ENCODE measurements at places on chromosomes 2 and 18. TPM values are rescaled to one million over a fixed set of nuclear protein-coding genes. Genes with fewer than 3 reads are reported as not detected.

- H3K4me3 ChIP-seq, result no peak overlapping the region
- no peaks in the 10 kb centered on the region for H3K4me1 ChIP-seq
- peaks cover 82% of the 10 kb centered on the region for H3K36me3 ChIP-seq
- H3K27ac ChIP-seq, result no peak overlapping the region
These were observed 19.6 kb downstream of the USP39 start for GRCh38 chr2:85635636-85636035.

- no peaks in the 10 kb centered on the region for H3K36me3 ChIP-seq
- no peak overlapping the region for H3K27ac ChIP-seq
These were observed 15.1 kb downstream of the SPTBN1 start for GRCh38 chr2:54471221-54471711.

DNA sequence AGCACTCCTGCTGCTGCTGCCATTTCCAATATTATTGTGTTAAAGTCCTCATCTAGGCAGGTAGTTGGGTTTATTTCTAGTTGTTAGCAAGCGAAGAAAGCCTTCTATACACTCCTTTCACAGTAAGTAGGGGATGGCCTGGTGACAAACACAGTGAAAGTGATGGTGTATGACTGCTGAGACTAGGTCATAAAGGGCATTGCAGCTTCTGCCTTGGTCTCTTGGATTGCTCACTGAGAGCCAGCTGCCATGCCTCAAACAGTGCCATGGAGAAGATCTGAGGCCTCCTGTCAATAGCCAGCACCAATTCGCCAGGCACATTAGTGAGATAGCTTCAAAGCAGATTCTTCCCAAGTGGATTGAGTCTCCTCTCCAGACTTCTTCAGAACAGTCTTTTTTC lies 27.6 kb upstream of the MSTN start:
- H3K36me3 ChIP-seq, result no peaks in the 10 kb centered on the region
- no peaks in the 10 kb centered on the region for H3K27me3 ChIP-seq
- no peaks in the 10 kb centered on the region for H3K4me1 ChIP-seq
- no peak overlapping the region for H3K27ac ChIP-seq
- DNase-seq, result no peak

Gene TFCP2L1
- polyA plus RNA-seq, result not detected

DNA sequence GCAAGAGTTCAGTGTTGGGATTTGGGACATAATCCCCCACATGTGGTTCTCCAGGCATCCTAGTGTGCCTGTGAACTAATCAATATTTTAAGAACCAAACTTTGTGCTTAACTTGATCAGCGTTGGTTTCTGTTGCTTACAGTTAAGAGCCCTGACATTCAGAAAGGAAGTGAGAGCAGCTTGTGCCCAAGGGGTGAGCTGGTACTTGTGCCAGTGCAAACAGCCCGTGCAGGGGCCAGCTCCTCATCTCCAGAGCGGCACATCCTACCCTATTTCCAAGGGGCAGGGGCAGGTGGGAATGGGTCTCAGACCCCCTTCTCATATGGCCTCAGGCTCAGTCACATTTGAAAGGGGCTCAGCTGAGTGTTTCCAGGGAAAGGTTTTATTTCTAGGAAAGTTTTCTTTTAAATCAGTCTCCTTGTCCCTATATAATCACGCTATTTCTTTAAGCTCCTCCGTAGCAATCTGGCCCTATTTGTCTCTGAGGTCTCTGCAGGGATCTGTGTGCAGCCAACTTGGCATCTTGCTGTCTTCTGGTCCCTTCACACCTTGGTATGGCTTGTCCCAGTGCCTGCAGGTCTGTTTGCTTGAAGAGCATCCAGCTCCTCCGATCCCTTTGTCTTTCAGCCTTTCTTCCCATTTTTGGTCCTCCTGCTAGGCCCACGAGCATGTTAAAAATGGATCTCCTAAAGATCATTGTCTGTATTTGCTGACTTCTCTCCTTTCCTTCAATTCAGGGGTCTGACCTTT lies 358.9 kb downstream of the HRH4 start:
- no peaks in the 10 kb centered on the region for H3K4me1 ChIP-seq
- no peak for DNase-seq
- no peak overlapping the region for H3K4me3 ChIP-seq
- H3K27ac ChIP-seq, result no peak overlapping the region

Gene REG3G
- not detected for polyA plus RNA-seq

DNA sequence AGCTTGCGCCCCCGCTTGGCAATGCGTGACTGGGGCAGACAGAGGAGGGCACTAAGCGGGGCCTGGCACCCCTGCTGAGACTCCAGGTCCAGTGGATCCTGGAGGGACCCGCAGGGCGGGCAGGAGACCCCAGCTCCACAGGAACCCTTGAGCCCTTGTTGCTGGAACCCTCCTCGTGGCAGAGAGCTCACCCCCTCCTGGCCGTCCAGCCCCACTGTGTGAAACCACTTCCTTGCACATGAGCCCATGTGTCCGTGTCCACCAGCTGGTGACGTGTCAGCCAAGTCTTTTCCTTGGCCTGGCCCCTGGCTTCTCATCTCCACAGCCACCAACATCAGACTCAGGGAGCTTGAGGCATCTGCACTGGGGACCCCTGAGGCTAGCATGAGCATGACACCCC lies 38.0 kb downstream of the BIN1 start:
- H3K27ac ChIP-seq, result no peak overlapping the region
- peaks cover 16% of the 10 kb centered on the region for H3K4me1 ChIP-seq
- DNase-seq, result no peak
- H3K36me3 ChIP-seq, result peaks cover 60% of the 10 kb centered on the region
- no peaks in the 10 kb centered on the region for H3K27me3 ChIP-seq
- H3K4me3 ChIP-seq, result no peak overlapping the region

GRCh38 chr2:231549446-231550239 lies 19.4 kb upstream of the NMUR1 start:
- H3K27ac ChIP-seq, result no peak overlapping the region
- no peaks in the 10 kb centered on the region for H3K36me3 ChIP-seq
- H3K4me1 ChIP-seq, result peaks cover 22% of the 10 kb centered on the region
- DNase-seq, result no peak

GRCh38 chr2:195722075-195722474 lies 65.0 kb downstream of the SLC39A10 start:
- H3K27ac ChIP-seq, result no peak overlapping the region
- H3K36me3 ChIP-seq, result peaks cover 71% of the 10 kb centered on the region
- no peak for DNase-seq
- no peak overlapping the region for H3K4me3 ChIP-seq
- no peaks in the 10 kb centered on the region for H3K27me3 ChIP-seq
